ENCODE measurements at places on chromosomes 1 and 21. TPM values are rescaled to one million over a fixed set of nuclear protein-coding genes. Genes with fewer than 3 reads are reported as not detected.

The RNF19B gene
- 21.9 TPM for total RNA-seq

The OPTC gene
- not detected for total RNA-seq

The IL19 gene
- not detected for total RNA-seq

The TCHH gene
- total RNA-seq: 0.38 TPM

The C2CD4D gene
- 0.53 TPM for total RNA-seq

The PLA2G2D gene
- not detected for total RNA-seq

The PTPN7 gene
- not detected for total RNA-seq

The RNU1-3 gene
- total RNA-seq: under 0.01 TPM

The TNFRSF8 gene
- 0.85 TPM for total RNA-seq

The PADI2 gene
- 0.04 TPM for total RNA-seq

The AGMAT gene
- not detected for total RNA-seq

The FASLG gene
- total RNA-seq: not detected

The DTL gene
- 60.8 TPM for total RNA-seq

The LCE5A gene
- total RNA-seq: not detected

The CLEC20A gene
- not detected for total RNA-seq

The OBSCN gene
- 3.3 TPM for total RNA-seq

The LCE2C gene
- total RNA-seq: not detected

The LRRC7 gene
- total RNA-seq: 0.19 TPM

The FCGR2B gene
- 0.48 TPM for total RNA-seq

The DAB1 gene
- total RNA-seq: not detected

The RAD54L gene
- total RNA-seq: 16.8 TPM

The RPE65 gene
- not detected for total RNA-seq

The FAM177B gene
- total RNA-seq: not detected

The LAMC2 gene
- total RNA-seq: 2.1 TPM

The ZNF593OS gene
- total RNA-seq: 0.41 TPM

The OR2T33 gene
- 0.32 TPM for total RNA-seq

The KIF2C gene
- 99.1 TPM for total RNA-seq

The CD244 gene
- total RNA-seq: not detected

The AKR7A2 gene
- 98.2 TPM for total RNA-seq

The RABGGTB gene
- total RNA-seq: 173 TPM

The RAB25 gene
- total RNA-seq: not detected

The FAM76A gene
- total RNA-seq: 8.9 TPM

The NCSTN gene
- 76.8 TPM for total RNA-seq

The CFAP141 gene
- not detected for total RNA-seq

The HAPLN2 gene
- not detected for total RNA-seq
